ENCODE measurements at places on chromosomes 7 and 10.

- DNase-seq: no peak
Observed at GRCh38 chr7:80881351-80881900, 37.4 kb downstream of the SEMA3C start.

DNA sequence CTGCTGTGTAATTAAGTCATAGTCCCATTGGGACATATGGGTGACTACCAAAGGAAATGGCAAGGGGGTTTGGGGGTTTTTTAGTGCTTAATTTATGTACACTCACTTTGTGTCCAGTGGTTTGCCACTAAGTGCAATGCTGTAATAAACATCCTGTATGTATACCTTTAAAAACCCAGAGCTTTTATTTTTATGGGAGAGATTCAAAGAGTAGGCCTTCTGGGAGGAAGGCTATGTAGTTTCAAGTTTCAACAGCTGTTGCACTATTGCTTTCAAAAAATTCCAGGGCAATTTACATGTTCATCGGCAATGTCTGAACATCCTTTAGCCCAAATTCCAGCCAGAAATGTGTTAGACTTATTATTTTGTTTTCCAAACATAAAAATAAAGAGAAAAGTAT is 744.7 kb downstream of the XPNPEP1 start:
- no peak for DNase-seq

DNA sequence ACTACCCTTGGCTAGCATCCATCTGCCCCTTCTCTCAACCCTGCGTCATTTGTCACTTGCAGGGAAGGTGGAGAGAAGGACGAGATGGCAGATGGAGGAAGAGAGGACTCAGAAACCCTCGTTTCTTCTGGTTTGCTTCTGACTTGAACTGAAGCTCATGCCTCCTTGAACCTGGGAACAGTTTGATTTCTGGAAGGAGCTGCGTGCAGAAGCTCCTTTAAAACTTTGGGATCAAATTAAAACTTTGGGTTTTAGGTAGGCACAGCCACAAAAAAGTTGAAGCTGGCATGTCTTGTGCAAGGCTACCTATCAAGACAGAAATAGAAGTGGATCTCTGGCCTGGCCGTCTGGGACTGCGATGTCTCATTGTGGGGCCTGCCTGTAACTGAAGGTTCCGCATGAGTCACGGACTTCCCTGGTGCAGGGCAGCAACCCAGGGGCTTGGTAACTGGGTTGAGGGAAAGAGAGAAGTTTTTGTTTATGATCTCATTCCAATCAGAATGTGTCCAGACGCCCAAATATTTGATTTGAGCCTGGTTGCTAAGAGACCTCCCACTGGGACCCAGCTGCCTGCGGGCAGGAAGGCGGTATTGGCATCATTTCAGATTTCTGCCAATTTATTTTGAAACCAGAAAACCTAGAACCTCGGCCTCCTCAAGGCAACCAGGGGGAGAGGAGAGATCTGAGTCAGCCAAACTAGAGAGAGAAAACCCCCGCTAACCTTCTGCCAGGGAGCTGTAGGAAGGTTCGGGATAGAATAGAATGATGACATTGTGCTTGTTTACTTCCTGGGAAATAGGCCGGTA is 15.8 kb upstream of the CAMK1D start:
- DNase-seq: no peak

DNA sequence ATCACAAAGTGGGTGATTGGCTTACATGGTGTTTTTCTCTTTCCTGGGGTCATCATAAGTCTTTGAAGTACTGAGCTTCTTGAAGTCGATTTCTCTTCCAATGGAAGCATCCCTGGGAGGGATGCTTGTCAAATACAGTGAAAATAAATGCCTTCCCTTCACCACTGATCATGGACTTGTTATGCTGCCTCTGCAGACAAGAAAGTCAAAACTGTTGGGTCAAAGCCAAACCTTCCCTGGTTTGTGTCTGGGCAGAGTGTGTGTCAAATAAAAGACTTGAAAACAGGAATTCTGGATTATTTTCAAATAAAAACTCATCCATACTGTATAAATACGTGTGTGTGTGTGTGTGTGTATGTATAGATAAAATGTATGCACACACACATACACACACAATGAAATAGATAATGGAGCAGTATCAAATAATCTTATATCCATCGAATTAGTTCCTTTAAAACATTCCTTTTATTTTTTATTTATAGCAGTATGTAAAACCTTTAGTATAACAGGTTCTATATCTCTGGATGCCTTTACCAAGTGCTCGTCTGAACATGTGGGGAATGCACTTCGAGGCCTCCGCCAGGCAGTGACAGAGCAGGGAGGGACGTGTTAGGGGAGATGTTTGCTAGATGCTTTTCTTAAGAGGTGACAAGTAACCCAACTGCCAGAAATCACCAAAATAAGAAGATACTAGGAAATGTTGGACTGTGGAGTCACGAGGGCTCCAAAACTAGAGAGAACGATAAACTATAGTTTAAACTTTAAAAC is 27.2 kb upstream of the WNT16 start:
- DNase-seq: no peak

DNA sequence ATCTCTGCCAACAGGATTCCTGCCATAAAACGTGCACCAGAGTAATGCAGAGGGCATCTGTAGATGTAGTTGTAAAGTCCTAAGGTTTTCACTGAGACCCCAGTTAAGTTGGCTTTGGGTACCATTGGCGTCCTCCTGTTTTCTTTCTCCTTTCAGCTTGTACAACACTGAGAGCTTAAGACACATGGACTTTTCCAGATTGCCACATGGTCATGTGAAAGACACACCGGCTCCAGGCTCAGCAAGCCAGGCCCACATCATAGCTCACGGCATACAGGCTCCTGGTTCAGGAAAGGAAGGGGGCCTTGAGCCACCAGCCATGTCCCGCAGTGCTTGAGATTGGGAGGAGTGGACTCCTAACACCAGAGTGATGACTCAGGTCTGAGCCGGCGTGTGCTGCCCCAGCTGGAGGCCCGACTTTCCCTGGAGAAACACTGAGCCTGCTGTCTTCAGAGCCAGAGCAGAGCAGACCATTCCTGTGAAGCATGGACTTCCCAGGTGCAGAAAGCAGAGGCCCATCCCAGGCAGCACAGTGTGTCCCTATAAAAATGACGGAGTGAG is 252.7 kb downstream of the PRPF18 start:
- DNase-seq: no peak

DNA sequence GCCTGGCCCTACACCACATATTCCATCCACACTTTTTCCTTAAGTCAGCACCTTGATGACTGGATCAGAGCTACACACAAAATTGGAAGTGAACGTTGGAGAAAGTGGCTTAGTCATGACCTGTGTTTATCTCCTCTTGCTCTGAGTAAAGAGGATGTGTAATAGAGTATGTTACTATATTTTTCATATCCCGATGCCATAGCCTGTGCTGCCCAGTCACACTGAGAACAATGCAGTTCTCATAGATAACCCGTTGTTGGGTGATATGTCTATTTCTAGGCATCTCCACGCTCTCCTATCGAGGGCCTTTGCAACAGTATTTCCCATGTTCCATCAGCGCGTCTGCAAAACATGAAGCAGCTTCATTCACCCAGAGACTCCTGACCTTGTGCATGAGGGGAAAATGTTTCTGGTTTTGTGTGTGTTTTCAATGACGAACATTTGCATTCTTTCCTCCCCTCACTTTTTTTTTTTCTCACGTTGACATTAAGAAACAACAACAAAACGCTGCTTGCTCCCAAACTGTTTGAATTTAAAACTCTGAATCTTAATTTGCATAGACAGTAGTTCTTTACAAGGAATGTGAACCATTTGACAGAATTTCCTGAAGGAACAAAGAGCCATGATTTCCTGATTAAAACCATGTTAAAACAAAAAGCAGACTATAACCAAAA is 43.4 kb downstream of the GRK5 start:
- DNase-seq: no peak

- no peak for DNase-seq
Observed at GRCh38 chr7:55504093-55504859, 68.0 kb downstream of the VOPP1 start.

- no peak for DNase-seq
Observed at GRCh38 chr10:61961278-61961677, 59.8 kb downstream of the ARID5B start.

Data from WERI-Rb-1 (cell line).